ENCODE measurements at places on chromosomes 2 and 18. TPM values are rescaled to one million over a fixed set of nuclear protein-coding genes. Genes with fewer than 3 reads are reported as not detected.

GRCh38 chr2:234793212-234793785, 158.5 kb upstream of the SH3BP4 start:
- no peak for DNase-seq

DNA sequence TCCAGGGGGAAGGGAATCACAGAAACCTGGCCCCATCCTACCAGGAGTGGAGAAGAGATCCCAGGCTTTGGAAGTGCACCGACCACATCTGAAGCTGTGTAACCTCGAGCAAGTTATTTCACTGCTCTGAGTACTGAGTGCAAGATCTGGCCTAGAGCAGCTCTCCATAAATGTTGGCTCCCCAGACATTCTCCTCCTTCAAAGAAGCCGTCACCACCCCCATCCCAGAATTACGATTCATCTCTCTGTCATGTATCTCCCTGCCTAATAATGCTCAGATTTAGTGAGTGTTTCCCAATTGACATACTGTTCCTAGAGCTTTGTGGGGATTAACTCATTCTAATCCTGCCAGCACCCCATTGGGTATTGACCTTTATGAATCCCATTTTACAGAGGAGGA, 51.7 kb downstream of the TNS1 start:
- no peak for DNase-seq

DNA sequence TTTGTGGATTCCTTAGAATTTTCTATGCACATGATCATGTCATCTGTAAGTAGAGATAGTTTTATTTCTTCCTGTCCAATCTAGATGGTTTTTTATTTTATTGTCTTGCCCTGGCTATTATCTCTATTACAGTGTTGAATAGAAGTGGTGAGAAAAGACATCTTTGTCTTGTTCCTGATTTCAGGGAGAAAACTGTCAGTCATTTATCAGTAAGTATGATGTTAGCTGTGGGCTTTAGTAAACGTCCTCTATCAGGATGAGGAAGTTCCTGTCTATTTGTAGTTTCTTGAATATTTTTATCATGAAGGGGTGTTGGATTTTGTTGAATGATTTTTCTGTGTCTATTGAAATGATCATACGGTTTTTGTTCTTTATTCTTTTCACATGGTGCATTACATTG, 5.3 kb downstream of the PLEKHH2 start:
- no peak for DNase-seq

DNA sequence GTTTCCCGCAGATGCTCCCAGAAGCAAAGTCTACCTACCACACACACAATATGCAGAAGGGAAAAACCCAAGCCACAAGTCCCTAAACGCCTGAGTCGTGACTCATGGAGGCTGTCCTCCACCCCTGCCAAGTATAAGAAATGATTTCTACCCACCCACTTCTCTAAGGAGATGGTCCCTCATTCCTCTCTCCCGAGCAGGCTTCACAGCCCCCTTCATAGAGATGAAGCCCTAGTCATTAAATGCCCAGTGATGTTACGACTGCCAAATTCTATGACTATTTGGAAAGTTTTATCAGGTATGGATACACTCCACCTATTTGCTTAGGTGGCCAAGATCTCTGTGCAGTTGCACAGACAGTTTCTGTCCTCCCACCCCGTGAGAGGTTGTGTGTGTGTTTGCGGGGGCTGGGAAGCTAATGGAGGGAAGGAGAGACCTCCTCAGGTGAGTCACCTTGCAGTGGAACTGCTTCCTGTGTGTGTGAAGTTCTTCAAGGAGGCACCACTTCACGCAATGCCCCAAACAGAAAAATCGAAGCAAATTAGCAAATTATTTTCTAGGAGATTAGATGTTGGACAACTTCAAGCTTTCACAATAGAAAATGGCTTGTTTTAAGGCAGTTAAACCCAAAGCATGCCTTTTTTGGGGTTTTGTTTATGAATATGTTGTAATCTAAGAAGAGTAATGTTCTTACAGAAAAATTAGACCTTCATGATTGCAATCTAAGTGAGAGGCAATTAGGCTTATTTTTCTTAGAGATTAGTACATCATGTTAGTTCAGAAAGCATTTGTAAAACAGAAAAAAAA, 175.2 kb downstream of the TGIF1 start:
- peak; percentile 93 for DNase-seq

- DNase-seq, result no peak
Measured at GRCh38 chr2:191836853-191837769, 9.8 kb downstream of the CAVIN2 start.

GRCh38 chr18:12748671-12749070, 45.8 kb downstream of the PSMG2 start:
- no peak for DNase-seq

DNA sequence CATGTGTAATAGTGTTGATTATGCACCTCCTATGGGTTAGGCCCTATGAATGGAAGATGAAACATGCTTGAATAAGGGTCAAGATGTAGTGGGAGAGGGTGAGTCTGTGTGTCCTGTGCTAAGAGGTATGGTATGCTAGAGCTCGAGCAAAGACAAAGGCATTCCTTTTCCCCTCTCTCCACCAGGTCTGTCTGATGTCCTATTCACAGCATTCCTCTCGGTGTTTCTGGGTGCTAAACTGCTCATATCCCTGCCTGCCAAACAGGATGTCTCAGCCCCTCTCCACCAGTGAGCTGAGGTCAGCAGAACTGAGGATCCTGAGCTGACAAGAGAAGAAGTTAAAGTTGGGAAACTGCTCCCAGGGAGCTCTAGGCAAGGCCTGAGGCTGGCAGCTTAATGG, 344.9 kb downstream of the TSN start:
- peak; percentile 16 for DNase-seq

DNA sequence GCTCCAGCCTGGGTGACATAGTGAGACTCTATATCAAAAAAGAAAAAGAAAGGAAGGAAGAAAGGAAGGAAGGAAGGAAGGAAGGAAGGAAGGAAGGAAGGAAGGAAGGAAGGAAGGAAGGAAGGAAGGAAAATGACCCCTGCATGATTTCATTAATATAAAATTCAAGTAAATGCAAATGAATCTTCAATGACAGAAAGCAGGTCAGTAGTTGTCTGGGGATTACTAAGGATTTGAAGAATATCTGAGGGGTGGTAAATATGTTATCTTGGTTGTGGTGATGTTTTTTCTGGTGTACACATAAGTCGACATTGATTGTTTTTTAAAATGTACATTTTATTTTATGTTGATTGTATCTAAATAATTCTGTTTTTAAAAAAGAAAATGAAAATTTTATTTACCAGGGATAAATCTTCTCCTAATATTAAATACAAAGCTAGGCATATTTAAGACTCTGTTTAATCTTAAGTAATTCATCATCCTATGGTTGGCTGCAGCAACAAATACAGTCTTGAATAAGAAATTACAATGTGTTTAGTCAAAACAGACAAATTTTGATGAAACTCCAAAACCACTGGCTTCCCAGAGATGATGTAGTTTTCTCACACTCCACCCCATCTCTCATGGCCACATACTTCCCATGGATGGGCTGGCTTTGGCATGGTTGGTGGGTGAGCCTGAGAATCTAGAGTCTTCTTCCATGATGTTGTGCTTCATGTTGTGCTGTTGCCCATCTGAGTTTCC, 314.7 kb upstream of the REG3G start:
- DNase-seq, result no peak

DNA sequence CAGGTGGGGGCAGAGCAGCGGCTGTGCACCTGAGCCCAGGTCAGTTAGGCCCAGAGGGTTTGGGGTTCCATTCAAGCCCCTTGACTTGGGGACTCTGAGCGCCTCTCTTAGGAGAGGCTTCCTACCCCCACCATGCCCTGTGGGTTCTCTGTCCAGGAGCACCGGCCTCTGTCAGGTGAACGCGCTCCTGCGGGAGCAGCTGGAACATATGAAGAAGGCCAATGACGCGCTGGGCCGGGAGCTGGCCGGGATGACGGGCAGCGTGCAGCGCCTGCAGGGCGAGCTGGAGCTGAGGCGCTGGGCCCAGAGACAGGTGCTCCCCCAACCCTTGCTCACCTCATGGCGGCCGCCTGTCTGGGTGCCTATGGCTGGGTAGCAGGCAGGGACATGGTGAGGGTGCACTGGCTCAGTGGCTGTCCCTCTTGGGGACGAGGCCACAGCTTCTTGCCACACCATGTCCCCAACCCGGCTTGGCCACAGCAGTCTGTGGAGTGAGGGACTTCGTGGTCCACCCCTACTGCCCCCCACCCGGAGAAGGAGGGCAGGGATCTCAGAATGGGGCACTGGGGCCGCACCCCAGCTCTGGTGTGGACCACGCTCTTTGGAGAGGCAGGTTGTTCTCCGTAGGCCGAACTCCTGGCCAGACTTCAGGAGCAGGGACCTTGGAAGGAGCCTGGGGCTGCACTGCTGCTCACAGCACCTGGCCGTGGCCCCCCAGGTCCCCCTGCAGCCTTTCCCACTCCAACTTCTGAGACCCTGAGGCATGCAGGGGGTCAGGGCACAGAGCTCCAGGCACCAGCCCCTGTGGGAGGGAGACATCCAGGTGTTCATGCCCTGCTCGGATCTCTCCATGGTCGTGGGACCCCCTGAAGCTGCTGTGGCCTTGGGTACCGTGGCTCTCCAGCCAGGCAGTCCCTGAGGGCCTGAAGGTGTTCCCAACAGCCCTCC, 19.7 kb downstream of the CROCC2 start:
- DNase-seq, result no peak

- DNase-seq, result no peak
Measured at GRCh38 chr2:186976329-186976728, 127.4 kb upstream of the ZSWIM2 start.

GRCh38 chr18:24683925-24684324, 223.5 kb downstream of the HRH4 start:
- DNase-seq, result no peak

DNA sequence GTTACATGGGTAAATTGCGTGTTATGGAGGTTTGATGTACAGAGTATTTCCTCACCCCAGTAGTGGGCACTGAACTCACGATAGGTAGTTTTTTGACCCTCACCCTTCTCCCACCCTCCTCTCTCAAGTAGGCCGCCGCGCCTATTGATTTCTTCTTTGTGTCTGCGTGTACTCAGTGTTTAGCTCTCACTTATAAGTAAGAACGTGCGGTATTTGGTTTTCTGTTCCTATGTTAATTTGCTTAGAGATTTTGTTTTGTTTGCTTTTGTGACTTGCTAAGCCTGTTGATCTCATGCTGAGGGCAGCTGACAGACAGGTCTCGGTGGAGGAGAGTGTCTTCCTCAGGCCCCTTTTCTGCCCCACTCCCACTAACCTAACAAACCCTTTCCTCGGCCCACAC, 36.2 kb downstream of the ACOXL start:
- no peak for DNase-seq

DNA sequence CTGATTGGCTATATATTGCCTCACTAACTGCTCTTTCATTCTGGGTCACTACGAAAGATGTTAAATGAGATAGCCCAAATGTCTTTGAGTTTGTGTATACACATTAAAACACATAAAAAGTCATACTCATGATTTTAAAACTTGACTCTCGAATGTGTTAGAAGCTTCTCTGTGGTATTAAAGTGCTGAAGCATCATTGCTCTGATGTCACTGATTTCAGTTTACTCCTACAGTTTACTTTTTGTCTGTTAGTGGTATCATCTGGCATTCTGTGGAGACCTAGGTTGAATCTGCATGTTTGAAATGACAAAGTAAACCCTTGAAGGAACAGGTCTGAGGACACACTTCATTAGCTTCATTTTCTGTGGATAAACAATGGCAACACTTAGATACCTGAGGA, 10.7 kb downstream of the NT5DC4 start:
- DNase-seq, result no peak

The RNPEPL1 gene
- total RNA-seq, result 53.4 TPM

The OTOF gene
- total RNA-seq, result not detected

The STPG4 gene
- total RNA-seq, result not detected

The CPLX4 gene
- not detected for total RNA-seq

The CNGA3 gene
- total RNA-seq, result not detected

The AGXT gene
- total RNA-seq, result not detected
